ENCODE measurements at places on chromosomes 5 and 9.

- no peak for DNase-seq
Observed at GRCh38 chr9:80720579-80720978, 968.8 kb downstream of the TLE1 start.

GRCh38 chr9:11374926-11375325 lies 762.1 kb upstream of the PTPRD start:
- no peak for DNase-seq

GRCh38 chr5:135242021-135242865 lies 156.8 kb downstream of the MACROH2A1 start:
- DNase-seq, result no peak

GRCh38 chr9:73095425-73095824 lies 56.2 kb upstream of the ANXA1 start:
- DNase-seq, result no peak

GRCh38 chr5:178068293-178068692 lies 45.0 kb upstream of the N4BP3 start:
- DNase-seq, result no peak

GRCh38 chr5:116522356-116523136 lies 52.1 kb downstream of the SEMA6A start:
- DNase-seq, result no peak
